LNCaP clone FGC (cell line): ENCODE measurements at places on chromosomes 12 and 14.

GRCh38 chr14:74973003-74973653 lies 17.7 kb upstream of the PGF start:
- no peak for DNase-seq

GRCh38 chr12:73798523-73798922 lies 739.1 kb upstream of the ATXN7L3B start:
- DNase-seq = no peak

DNA sequence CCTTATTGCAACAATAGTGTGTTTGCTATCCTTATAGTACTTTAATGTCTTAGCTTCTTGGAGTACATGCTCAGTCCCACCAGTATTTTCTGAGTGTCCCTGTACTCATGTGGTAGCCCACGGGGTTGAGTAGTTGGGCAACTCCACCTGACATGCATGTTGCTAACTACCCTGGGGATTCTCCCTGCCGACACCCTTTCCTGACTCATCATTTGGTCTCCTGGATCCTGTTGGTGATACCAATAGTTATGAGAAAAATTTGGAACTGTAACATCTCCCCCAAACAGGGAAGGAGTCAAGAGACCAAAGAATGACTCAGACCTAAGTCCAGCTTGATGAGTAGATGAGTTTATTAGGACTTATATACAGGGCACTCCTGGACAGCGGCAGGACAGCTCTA lies 101.6 kb downstream of the BRMS1L start:
- no peak for DNase-seq

GRCh38 chr12:9344541-9344940 lies 136.3 kb upstream of the PZP start:
- no peak for DNase-seq
